ENCODE measurements at places on chromosomes 2 and 18.

DNA sequence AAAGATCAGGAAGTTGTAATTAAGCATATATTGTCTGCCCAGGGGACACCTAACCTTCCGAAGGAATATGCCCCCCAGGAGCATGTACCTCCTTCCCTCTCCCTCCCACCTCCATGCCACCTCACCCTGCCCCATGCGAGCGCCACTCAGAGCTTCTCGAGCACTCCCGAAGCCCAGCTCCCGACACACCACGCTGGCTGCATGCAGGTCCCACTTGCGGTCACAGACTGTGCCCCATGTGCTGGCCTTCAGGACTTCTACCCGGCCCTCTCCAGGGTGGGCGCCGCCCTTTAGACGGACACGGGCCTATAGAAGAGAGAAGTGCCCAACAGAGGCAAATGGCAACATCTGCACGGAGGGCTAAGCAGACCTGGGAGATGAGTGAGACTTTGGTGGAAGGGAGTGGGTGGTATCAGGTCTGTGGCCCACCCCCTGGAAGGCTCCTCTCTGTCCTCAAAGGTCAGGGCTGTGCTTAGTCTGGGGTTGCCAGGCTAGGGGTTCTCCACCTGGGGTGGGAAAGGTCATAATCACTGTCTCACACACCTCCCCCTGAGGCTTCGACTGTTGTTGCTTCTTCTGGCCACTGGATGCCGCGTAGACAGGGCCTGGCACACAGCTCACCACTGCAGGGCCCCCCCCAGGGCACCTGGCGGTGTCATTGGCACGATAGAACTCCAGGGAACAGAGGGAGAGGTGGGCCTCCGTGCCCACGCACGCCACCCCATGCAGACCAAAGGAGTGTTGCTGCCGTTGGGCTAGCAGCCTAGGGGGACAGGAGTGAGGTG lies 6.6 kb downstream of the HTRA2 start:
- DNase-seq: no peak

DNA sequence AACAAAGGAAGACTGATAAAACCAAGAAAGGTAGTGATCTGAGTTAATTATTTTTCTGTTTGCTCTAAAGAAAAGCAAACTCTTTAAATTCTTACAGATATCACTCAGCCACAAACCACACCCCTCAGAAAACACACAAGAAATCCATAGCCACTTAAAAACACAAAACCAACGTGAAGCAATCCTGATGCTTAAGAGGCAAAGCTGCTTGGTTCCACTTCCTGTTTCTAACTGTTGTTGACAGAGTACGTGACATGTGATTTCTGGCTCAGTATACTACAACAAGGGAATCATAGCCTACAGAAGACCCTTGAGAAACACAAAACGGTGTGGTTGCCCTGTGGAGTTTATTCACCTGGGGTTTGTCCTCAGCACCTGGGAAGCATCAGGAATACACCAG lies 240.9 kb upstream of the APCDD1 start:
- DNase-seq: no peak

- no peak for DNase-seq
These were observed 1.2 kb downstream of the BMPR2 start for GRCh38 chr2:202377207-202377761.

DNA sequence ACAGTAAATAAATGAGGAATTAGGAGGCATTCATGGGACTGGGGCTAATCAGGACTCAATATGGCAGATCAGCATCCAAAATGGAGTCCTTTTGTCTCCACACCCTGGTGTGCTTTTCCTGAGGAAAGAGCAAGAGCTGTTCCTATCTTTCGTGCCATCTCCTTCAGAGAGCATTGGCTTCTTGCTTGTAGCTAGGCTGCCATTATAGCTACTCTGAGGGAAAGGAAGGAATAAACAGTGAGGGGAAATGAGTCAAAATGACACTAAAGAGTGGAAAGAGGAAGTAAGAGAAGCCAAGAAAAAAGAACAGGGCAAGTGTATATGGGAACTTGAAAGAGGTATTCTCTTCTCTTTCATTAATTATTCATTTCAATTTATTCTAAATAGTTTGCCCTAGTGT lies 8.4 kb upstream of the NMI start:
- no peak for DNase-seq

DNA sequence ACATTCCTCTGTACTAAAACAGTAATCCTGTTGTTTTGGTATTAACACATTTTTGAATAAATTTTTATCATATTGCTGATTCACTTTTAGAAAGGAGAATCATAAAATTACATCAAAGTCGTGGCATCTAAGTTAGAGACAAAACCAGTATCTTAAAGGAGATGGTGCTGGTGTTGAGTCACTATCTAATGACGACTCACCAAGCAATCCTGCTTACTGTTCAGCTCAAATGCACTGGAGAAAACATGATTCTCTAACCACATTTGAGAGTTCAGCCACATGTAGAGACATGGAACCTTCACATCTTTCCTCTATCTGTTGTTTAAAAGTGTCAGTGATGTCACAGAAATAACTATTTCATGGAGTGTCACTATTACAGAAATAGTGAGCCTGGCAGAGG lies 473.8 kb downstream of the TGIF1 start:
- DNase-seq: no peak
